ENCODE measurements at places on chromosomes 16 and 17.

- no peak for DNase-seq
Observed at GRCh38 chr16:61480250-61480649, 556.0 kb downstream of the CDH8 start.

DNA sequence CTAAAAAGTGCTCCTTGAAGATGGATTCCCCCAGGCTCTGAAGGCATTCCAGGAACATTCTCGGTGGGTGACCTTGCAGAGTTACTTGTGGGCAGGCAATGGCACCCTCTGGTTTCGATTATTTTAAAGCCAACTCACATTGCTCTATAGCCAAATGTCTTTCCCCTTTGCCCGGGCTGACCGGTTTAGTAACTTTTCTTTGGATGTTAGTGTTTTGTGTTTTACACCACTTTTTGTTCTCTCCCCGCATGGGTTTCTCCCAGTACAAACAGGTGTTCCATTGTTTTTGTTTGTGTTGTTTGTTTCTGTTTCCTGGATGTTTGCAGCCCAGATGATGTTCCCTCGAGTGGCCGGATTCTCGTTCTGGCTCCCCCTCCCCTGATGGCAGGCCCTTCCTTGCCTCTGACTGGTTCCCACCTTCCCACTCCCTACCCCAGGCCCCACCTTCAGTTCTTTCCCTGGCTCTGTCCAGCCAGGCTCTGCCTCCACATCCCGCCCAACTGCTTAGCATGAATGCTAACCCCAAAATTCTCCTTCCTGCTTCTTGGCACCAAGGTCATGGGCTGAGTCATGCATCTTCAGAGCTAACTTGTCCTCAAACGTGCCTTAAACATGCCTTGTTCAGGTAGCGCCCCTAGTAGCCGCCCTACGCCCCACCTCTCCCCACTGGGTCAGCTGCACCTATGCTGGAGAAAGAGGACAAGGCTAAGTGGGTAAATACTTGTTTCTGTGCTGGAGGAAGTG is 40.6 kb downstream of the ELAC2 start:
- DNase-seq = no peak

GRCh38 chr17:31155208-31155810 is 60.5 kb downstream of the NF1 start:
- no peak for DNase-seq

- no peak for DNase-seq
Observed at GRCh38 chr17:70912716-70913485, 743.6 kb downstream of the KCNJ2 start.

- no peak for DNase-seq
Observed at GRCh38 chr17:39150104-39150634, 1.3 kb downstream of the PLXDC1 start.
